ENCODE measurements at places on chromosomes 1 and 21.

DNA sequence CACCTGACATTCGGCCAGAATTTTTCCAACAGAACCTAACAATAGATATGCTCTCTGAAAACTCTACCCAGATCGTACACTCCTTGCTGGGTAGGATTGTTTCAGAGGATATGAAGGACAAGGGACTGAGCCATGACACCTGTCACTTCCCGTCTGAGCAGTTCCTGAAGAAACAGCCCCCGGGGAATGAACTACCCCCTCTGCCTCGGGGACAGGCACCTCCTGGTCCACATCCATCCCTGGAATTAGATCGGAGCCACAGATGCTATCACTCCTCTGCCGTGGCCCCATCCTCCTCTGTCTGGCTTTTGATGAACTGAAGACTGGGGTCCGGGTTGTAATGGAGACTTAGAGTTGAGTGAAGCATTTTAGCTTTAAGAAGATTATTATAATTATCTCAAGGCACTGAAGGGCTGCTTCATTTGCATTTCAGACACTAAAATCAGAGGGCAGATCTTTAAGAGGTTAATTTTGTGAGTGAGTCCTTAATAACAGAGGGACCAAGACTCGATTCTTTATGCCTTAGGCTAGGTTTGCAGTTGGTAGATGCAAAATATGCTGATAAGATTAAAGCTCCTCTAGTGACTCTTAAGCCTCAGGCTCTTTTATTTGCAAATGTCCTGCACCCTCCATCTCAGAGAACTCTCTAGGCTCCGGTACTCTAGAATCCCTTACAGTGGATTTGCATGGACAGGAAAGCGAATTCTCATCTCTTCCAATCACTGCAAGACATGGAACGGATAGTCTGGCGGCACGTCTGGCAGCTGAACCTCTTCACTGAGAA lies 333.8 kb downstream of the KIF26B start:
- no peak for DNase-seq

GRCh38 chr1:205933671-205934618 lies 9.3 kb downstream of the SLC26A9 start:
- DNase-seq, result no peak

DNA sequence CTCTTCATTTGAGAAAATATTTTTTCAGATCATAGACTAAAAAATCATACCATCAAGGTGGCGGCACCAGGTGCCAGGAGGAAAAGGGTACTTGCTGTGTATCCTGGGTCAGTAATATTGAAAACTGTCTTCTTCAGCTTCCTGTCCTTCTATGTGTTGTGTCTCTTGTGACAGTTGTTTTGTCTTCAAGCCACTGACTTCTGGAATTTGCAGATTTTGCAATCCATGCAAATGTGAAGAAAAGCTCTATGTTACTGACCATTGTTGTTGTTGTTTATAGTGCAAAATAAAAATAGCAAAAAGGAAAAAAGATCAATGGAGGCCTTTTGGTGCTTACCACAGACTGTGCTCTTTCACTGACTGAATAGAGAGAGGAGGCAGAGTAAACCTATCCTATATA lies 83.2 kb upstream of the RHOU start:
- no peak for DNase-seq

DNA sequence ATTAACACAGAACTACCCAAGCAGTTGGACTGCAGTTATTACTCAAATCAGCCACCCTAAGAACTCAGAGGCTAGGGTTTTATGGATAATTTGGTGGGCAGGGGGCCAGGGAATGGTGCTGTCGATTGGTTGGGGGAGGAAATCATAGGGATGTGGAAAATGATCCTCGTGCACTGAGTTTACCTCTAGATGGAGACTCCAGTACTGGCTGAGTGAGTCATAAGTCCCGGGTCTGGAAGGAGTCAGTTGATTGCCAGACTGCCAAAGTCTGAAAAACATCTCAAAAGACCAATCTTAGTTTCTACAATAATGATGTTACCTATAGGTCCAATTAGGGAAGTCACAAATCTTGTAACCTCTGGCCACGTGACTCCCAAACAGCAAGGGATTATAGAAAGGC lies 257.5 kb upstream of the PRMT6 start:
- DNase-seq, result no peak

- DNase-seq, result no peak
Observed at GRCh38 chr1:199394856-199395255, 632.7 kb upstream of the NR5A2 start.

DNA sequence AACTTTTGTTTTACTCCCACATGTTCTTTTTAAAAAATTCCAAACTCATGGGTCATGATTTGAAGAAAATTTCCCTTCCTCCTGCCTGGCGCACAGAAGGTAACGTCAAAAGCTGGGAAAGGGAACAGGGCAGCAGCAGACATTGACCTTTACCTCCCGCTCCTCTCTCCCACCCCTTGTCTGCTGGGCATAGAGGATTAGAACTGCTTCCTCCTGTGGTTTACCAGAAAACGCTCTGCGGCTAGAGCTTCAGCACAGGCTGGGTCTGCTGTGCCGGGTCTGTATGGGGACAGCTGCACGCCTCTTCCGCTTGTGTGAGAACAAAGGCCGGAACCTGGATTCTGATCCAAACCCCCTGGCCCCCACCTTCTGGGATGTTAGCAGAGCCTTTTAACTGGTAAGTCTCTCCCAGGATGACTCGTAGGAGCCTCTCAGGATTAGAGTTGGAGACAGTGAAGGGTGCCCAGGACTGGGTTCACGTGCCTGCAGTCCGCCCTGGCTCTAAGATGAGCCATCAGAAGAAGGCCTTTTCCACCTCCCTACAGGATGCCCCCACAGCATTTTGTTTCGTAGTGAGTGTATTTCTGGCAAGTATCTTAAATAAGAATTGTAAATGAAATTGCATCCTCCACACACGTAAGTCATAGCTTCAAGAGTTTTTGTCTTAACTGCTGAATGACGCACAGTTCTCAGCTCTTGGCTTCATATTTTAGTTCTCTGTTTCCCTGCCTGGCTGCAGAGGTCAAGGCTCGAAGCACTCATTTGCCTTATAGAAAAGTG lies 5.2 kb downstream of the H6PD start:
- DNase-seq, result no peak

Measured in activated naive CD8-positive, alpha-beta T cell treated with anti-CD3 and anti-CD28 coated beads, Interleukin-2, amount 50 U/mL, for 16 hours (primary cell).